ENCODE measurements at places on chromosomes 1 and 21.

DNA sequence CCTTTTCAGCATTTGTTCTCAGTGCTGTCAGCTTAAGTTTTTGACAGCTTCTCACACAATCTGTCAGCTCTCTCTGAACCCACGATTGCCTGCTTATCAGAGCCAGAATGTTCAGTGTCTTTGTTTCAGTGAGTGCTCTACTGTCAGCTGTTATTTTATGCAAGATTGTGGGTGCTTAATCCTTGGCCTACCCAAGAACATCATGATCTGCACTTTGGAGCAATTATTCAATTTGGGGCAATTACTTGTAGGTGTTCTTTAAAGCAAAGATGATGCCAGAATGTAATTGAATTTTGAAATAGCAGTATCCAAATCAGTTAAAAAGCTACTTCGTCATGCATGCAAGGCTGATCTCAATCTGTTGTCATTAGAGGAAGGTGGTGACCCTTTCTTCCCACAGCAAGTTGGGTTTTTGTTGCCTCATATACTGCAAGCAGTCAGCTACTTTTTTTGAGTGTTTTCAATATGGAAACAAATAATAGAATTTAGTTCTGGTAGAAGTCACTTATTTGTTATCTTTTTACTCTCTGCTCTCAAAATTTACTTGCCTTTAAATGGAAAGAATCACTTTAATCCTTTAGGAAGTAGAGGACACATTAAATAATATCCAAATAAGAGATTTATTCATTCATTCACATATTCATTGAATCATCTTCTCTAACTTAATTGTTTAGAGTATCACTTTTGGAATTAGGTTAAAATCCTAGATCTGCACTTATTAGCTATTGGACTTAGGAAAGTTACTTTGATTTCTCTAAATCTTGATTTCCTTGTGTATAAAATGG is 253.5 kb upstream of the CACYBP start:
- no peak for DNase-seq

DNA sequence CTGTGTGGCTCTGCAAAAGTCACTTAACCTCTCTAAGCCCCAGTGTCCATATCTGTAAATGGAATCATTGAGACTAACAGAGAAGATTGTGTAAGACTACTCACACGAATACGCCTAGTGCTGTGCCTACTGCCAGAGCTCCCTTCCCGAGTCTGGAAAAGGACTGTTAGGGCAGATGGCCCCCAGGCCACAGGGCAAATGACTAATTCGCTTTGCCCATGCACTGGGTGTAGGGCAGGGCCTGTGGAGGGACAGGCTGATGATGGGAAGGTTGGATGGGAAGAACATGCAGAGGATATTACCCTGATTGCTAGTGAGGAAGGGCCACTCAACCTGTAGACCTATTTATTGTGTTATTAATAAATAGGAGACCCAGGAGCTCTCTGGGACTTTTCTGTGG is 4.2 kb upstream of the GPR61 start:
- DNase-seq = no peak

DNA sequence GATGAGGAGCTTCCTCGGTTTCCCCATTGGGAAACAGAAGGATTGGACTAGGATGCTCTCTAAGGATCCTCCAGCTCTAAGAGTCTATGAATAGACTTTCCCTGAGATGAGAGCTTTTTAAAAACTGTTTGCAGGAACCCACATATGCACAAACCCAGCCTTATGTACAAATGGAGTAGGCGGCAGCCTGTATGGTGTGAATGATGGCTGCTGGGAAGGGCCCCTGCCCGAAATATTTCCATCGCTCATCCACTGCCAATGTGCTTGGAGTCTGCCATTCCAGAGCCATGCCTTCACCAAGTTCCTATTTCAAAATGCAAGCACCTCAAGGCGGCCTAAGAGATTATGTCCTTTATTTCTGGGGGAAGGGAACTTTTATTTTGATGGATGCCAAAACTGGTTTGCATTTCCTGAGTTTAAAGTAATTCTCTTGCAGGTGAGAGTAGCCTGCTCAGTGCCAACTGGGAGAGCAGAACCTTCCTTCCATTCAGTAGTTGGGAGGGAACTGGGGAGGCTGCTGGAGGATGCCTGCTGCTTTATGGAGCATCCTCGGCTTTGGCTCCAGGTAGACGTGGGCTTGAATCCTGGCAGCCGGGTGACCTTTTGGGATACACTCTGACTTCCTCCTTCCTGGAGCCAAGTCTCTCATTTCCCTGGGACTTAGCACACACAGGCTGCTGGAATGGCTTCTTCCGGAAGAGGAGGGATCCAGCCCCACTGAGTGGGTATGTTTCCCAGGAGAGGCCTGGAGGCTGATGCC is 165.9 kb downstream of the ACTL8 start:
- no peak for DNase-seq

GRCh38 chr1:30615076-30615795 is 108.1 kb downstream of the MATN1 start:
- no peak for DNase-seq

- DNase-seq = no peak
Measured at GRCh38 chr1:70934194-70934961, 113.2 kb downstream of the PTGER3 start.

DNA sequence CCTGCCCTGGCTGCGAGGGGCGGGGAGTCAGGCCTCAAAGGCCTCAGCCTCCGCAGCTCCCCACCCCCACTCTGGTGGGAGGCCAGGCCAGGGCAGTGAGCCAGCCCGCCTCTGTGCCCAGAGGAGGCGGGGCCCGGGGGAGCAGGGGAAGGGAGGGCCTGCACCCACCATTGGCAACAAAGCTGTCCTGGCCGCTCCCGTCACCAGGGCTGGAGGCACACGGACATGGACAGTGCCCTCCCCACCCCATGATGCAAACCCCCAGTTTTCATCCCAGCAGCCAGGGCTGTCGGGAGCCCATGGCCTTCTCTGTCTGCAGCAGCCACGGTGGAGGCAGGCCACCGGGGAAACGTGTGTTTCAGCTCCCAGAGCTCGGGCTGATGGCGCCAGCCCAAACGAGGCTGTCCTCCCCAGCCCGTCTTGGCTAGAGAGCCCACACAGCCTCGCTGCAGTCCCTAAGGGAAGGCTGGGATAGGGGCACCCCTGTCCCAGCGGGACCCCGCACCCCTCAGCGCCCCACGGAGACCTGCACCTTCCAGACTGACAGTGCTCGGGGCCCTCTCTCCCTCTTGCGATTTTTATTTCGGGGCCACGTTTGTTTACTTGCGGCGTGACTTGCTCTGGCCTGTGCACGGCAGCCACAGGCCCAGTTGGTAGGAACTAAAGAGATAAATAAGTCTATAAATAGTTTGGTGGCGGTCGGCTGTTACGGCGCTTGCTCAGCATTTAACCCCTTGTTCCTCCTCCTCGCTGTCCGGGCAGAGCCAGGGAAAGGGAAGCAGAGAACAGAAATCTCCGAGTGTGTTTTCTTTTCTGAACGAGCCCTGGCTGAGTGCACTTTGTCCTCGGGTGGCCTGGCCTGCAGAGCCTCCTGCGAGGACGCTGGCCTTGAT is 101.8 kb downstream of the PRDM16 start:
- no peak for DNase-seq

- DNase-seq = no peak
Measured at GRCh38 chr1:58548371-58548770, 1.8 kb upstream of the OMA1 start.

DNA sequence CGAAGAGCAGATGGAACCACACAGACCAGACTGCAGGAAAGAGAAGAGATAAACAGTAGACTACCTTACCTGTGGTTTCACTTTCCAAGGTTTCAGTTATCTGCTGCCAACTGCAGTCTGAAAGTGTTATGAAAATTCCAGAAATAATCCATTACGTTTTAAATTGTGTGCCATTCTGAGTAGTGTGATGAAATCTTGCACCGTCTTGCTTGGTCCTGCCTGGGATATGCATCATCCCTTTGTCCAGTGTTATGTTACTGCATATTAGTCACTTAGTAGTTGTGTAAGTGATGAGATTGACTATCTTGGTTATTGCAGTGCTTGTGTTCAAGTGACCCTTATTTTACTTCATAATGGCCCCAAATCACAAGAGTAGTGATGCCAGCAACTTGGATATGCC is 33.9 kb downstream of the DNAJC6 start:
- DNase-seq = no peak

DNA sequence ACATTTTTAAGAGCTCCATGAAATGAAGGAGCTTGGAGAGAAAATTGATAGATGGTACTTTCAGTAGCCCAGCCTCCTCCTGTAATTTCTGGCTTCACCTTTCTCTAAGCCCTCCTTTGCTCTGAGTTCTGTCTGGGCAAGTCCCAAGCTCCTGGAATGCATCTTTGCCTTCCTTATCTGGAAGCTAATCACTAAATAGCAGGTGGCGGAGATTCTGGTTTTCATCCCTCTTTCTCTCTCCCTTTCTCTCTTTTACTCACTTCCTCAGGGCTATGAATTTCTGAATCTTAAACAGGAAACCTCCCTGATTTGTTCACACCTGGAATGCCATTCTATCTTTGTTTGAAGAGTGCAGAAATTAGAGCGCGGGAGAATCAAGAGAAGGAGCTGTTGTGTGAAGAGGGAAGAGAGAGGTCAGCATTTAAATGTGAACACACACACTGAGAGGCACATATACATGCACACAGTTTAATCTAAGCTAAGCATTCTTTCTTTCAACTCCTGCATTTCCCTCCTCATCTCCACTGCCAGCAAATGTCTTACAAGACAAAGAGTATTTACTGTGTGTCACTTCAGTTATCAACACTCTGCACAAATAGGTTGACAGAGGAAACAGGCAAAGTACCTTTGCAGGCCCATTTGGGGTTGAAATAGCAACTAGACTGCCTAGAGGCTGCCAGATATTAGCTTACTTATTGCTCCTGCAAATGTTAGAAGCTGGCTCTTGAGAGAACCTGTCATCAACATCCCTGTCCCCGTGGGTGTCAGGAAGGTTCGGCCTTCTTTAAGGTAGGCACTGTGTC is 199.4 kb upstream of the CAMK1G start:
- no peak for DNase-seq

GRCh38 chr1:231035799-231036198 is 4.3 kb downstream of the FAM89A start:
- no peak for DNase-seq

GRCh38 chr1:235054936-235055335 is 73.7 kb downstream of the TOMM20 start:
- no peak for DNase-seq

DNA sequence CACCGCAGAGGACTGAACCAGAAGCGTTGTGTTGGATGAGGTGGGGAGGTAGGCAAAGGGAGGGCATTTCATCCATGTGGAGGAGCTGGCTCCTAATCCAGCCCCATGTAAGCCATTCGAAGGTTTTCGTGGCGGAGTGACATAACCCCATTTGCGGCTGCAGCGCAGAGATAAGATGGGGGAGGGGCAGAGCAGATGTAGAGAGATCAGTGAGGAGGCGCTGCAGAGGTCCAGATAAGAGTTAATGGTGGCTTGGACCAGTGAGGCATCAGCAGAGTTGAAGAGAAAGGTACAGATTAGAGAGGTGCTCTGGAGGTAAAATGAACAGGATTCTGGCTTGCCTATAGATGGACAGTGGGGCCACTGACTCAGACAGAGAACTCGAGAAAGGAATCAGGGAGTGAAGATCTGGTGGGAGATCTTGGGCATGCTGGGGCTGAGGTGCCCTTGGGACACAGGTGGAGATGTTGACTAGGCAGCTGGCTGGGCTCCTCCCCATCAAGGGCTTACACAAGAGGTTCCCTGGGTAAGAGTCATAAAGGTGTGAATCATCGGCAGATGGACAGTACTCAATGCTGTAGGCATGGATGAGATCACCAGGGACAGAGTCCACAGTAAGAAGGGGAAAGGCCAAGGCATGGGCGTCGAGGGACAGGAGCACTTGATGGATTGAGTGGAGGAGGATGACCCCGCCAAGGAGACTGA is 7.8 kb upstream of the PTPRF start:
- peak; percentile 79 for DNase-seq

GRCh38 chr21:14058566-14058965 is 152.2 kb downstream of the LIPI start:
- no peak for DNase-seq

- DNase-seq = no peak
Measured at GRCh38 chr1:77484334-77484733, 198.1 kb downstream of the ZZZ3 start.

GRCh38 chr1:29569971-29570634 is 333.8 kb downstream of the PTPRU start:
- peak; percentile 77 for DNase-seq

DNA sequence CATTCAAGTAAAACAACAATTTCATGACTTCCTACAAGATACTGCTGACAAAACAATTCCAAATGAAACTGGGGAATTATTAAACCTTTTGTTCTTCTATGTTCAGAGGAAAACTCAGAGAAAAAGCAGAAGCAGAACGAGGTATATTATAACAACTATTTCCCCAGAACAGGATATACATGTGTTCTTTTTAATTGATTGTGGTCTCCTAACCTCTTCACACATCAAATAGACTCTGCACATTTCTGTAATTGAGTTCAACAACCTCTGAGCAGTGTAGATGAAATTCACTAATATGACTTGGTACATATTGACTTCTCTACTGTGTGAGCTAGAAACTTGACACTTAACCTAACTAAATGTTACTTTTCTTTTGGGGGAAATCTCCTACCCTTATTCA is 584.2 kb downstream of the NEGR1 start:
- no peak for DNase-seq

GRCh38 chr21:42641311-42642218 is 11.9 kb upstream of the PDE9A start:
- no peak for DNase-seq

DNA sequence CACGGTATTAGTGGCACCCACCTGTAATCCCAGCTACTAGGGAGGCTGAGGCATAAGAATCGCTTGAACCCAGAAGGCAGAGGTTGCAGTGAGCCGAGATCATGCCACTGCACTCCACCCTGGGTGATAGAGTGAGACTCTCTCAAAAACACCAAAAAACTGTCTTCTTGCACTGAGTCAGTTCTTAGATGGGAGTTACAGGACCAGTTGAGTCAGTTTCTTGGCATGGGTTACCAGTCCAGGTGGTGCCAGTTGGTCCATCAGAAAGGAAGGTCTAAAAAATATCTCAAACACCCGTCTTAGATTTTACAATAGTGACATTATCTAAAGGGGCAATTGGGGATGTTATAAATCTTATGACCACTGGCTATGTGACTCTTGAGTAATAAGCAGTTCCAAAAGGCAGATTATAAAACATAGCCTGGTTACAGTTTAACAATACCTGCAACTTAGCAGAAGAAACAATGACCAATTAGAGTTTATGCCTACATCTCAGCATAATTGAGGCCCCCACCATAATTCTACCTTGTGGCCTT is 206.9 kb upstream of the FGGY start:
- DNase-seq = no peak

DNA sequence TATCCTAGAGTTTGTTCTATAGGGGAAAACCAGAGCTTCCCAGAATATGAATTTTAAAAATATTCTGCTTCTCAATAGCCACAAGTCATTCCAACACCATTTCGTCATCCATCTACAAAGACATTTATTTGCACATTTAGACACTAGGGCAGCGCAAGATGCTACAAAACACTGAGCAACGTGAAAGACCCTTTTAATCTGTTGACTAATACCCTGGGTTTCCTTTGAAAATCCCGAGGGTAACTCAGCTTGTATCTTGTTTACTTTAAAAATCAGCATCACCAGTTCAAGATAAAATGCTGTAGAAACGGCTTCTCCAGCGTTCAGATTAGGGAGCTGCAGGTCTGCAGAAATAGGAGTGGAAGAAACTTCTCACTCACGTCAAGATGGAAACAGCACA is 13.5 kb downstream of the PDPN start:
- DNase-seq = no peak

All from HTR-8/SVneo (cell line).